ENCODE measurements at places on chromosomes 5 and 9.
A peak's percentile ranks its signal among the peaks of the same experiment; 100 is the strongest.

- no peak for DNase-seq
Measured at GRCh38 chr9:73265876-73266275, 114.2 kb downstream of the ANXA1 start.

GRCh38 chr5:10421896-10422691 is 19.6 kb upstream of the ROPN1L start:
- DNase-seq, result no peak

- DNase-seq, result no peak
Measured at GRCh38 chr5:150448334-150448733, 1.2 kb downstream of the RPS14 start.

DNA sequence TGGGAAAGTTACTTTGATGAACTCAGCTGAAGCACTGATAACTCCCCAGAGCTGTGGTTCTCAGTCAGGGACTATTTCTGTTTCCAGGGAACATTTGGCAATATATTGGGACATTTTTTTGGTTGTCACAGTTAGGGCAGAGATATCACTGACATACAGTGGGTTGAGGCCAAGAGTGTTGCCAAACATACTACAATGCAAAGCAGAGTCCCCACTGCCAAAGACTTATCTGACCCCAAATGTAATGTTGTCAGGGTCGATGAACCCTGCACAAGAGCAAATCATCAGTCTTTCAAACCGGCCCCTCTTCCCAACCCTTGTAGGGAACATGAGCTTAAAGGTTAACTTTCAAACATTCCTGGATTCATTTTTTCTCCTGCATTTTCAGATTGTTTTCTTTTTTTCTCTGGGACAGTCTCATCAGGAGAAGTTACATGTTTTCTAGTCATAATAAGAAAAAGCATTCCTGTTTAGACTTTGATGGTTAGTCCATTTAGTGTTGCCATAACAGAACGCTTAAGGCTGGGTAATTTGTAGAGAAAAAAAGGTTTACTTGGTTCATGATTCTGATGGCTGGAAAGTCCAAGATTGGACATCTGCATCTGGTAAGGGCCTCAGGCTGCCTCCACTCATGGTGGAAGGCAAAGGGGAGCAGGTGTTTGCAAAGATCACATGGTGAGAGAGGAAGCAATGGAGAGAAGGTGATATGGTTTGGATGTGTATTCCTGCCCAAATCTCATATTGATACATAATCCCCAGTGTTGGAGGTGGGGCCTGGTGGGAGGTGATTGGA is 18.8 kb upstream of the SUB1 start:
- DNase-seq, result no peak

- DNase-seq, result no peak
Measured at GRCh38 chr9:117772960-117773359, 68.8 kb downstream of the TLR4 start.

- DNase-seq, result peak; percentile 45
Measured at GRCh38 chr9:122904466-122904822, 715 bp downstream of the RC3H2 start.

DNA sequence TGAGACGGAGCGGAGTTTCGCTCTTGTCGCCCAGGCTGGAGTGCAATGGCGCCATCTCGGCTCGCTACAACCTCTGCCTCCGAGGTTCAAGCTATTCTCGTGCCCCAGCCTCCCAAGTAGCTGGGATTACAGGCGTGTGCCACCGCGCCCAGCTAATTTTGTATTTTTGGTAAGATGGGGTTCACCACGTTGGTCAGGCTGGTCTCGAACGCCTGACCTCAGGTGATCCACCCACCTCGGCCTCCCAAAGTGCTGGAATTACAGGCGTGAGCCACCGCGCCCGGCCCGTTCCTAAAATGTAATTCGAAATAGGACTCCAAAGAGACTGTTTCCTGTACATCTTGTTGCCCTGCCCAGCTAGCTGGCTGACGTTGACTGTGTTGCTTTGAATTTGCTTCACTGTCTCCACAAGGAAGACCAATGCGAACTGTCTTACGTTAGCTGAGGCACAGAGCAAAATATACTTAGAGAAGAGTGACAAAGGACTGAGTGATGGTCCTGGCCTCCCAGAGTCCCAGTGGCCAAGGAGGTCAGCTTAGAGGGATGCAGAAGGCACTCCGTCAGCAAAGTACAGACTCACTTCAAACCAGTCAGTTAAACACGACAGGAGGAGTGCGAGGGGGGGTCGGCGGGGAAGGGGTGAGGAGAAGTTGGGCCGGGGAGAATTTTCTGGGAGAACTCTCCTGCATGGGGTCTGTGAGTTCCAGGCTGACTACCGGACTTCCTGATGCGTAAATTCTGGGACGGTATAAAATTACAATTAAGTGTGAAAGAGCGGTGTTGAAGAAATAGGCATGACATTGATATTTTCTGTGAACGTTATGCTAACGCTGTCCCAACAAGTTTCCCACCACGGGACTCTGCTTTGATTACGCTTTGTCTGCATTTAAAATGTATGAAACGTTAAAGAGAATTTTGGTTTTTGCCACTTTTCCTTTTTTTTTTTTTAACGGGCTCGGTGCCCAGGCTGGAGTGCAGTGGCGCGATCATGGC is 6.8 kb upstream of the TRIM41 start:
- no peak for DNase-seq

DNA sequence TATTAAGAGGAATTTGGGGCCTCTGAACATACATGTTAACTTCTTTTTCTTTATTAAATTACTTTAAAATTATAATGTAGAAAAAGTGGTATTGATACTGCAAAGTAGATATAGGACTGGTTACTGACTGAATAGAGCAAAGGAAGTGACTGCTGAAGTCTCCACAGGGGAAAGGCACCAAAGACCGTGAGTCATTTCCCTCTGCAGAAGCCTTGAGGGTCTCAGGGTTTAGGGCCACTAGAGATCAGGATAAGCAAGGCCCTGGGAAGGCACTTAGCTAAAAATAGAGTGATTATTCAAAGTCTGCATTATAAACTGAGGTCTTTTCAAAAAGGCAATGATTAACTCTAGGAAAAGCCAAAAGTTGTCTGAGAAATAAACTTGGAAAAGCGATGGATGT is 44.7 kb upstream of the ITGA1 start:
- no peak for DNase-seq

GRCh38 chr5:20294696-20295095 is 306.7 kb upstream of the CDH18 start:
- no peak for DNase-seq

GRCh38 chr9:27506981-27507380 is 17.1 kb upstream of the IFNK start:
- DNase-seq, result no peak

GRCh38 chr5:151139646-151140045 is 17.9 kb downstream of the ANXA6 start:
- DNase-seq, result no peak

- DNase-seq, result no peak
Measured at GRCh38 chr5:72539726-72540125, 32.5 kb upstream of the ZNF366 start.

DNA sequence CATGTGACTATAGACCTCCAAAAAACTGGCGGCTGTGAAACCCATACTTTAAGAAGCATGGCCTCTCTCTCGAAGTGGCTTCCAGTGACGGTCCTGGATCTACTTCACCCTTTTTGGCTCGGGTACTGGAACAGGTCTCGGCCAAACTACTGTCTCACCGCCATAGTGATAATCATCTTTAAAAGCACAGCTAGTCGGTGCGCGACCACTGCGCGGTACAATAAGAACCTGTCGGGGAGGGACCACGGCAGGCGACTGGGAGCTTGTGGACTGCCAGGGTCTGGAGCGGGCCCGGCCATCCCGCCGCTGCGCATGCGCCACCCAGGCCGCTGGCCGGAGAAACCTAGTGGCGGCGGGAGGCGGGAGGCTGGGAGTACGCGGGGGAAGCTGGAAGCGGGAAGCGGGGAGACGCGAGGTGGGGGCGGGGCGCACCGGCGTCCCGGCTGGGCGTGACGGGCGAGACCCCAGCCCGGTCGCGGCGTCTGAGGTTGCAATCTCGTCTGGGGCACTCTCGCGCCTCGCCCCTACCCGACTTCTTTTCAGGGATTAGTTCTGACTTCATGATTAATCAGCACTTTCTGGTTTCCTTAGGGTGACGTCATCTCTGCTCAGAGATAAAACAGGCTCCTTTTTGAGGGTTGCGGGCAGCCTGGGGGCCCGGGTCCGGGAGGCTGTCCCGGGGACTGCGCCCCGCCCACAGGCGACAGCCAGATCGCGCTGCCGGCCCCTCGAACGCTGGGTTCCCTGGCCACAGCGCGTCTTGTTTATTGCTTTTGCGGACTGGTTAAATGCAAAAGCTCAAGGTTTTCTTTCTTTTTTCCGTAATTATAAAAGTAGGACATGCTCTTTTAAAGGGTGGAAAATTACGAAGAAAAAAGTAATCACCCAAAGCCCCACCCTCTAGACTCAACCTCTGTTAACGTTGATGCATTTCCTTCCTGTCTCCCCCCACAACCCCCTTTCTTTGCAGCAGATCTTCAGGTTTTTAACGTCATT is 266.8 kb downstream of the CWC27 start:
- DNase-seq, result peak; percentile 65

Measured in NCI-H526 (cell line).